ENCODE measurements at places on chromosomes 3 and 15.

GRCh38 chr3:152398495-152398894 lies 129.8 kb downstream of the MBNL1 start:
- no peak for DNase-seq

GRCh38 chr15:47588958-47589357 lies 128.3 kb upstream of the SEMA6D start:
- DNase-seq, result no peak

DNA sequence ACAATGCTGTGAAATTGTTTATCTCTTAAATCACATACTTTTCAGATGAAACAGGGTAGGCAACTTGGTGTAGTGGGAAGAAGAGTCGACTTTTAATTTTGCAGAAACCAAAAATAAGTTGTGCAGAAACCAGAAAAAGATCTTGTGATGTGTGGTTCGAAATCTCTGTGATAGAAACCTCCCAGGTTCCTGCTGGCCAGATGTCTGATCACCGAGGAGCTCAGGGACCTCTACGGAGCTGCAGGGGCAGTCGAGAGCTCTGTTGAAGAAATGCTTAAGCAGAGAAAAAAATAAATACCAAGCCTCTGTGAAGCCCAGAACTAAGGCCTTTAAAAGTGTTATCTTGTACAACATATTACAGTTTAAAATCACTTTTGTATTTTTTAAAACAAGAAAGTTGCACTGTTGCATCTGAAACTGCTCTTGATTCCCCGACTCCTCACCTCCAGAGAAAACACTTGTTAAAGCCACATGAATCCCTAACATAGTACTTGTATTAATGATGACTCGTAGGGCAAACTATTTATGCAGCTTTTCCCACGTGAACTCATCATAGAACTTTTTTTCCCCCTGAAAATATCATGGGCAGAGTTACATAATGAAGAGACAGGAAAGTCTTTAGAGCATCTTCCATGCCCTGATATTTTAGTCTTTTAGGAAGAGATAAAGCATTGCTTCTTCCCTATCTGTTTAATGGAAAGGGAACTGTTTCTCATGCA lies 51.3 kb downstream of the CCK start:
- no peak for DNase-seq

- no peak for DNase-seq
Measured at GRCh38 chr15:82043796-82044372, 1.9 kb downstream of the MEX3B start.

GRCh38 chr3:122355612-122356011 lies 27.4 kb downstream of the MIX23 start:
- no peak for DNase-seq
